ENCODE measurements at places on chromosomes 16 and 17.

DNA sequence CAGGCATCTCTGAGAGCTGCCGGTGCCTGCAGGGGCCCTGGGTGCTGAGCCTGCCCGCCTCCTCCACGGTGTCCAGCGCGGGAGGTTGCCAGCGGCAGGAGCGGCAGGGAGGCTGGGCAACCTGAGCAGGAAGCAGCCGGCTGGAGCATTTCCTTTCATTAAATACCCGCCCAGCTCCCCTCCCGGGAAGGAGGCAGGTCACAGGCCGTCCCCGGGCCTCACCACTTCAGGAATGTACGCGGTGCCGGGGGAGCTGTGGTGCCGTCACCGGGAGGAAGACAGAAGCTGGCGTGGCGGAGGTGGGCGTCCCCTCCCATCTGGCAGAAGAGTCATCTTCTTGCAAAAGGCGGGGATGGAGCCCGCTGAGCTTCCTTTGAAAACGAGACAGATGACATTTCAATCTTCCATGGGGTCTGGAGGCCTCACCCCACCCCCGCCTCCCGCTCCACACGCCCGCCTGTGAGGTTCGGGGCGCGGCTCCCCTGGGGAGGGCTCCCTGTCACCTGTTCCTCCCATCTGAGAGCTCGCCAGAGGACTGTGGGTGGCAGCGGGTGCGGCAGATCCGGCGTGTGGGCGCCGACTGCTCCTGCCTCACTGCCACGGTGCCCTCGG lies 16.0 kb downstream of the SOX8 start:
- no peak for DNase-seq

DNA sequence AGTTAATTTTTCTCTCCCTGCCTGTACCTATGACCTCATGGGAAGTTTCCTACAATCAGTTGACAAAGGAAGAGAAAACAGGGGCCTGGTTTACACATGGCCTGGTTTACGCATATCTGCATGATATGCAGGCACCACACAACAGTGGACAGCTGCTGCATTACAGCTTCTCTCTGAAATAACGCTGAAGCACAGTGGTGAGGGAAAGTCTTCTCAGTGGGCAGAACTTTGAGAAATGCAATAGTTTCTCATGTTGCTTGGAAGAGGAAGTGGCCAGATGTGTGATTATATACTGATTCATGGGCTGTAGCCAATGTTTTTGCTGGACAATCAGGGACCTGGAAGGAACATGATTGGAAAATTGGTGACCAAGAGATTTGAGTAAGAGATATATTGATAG lies 324.1 kb upstream of the GOT2 start:
- no peak for DNase-seq

GRCh38 chr16:89092013-89092412 lies 1.6 kb upstream of the ACSF3 start:
- DNase-seq = no peak

GRCh38 chr17:4475463-4475862 lies 23.2 kb upstream of the SPNS2 start:
- no peak for DNase-seq

DNA sequence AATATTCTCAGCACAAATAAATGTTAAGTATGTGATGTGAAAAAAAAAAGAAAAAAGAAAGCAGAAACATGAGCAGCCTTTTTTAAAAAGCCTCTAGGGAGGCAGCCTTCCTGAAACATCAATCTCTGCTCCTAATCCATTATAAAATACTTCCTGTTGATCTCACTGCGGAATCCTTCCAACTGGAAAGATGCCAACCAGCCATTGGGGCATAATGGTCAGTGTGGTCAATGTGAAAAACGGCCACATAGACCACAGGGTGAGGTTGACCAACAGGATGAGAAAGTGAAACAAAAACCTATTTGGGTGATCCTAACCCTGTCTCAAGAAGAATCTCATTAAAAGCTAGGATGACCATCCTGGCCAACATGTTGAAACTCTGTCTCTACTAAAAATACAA lies 26.1 kb upstream of the ABCA8 start:
- no peak for DNase-seq

- no peak for DNase-seq
Observed at GRCh38 chr17:6069539-6070429, at the start of gene WSCD1. TSS of gene WSCD1 (plus strand) at chr17:6070379. CDS start at chr17:6080659, 10,280 bp downstream.

- DNase-seq = no peak
Observed at GRCh38 chr17:862582-862981, 80.4 kb downstream of the MRM3 start.

All from erythroblast (primary cell).